ENCODE measurements at places on chromosomes 13 and 19.

GRCh38 chr13:106213028-106213757, 322.3 kb downstream of the EFNB2 start:
- no peak for DNase-seq

- no peak for DNase-seq
Observed at GRCh38 chr19:14782626-14783409, 4.5 kb upstream of the ADGRE2 start.

DNA sequence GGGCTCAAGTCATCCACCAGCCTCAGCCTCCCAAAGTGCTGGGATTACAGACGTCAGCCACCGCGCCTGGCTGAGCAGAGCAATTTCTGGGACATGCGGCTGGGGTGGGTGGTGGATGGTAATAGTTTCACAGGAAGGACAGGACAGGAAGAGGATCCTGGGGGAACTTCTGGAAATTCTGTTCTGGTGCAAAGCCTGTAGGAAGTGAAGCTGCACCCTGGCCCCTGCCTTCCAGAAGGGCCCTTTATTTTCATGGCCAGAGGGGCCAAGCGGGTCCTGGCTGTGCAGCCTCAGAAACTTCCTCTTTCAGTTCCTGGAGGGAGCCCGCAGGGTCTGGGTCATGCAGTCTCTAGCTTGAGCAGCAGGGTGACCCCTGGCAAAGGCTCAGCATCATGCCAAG, 15.7 kb downstream of the FEM1A start:
- DNase-seq, result no peak

GRCh38 chr13:60032851-60033250, 130.9 kb downstream of the DIAPH3 start:
- no peak for DNase-seq

GRCh38 chr19:1864480-1865171, 1.2 kb upstream of the KLF16 start:
- DNase-seq, result peak; percentile 58

DNA sequence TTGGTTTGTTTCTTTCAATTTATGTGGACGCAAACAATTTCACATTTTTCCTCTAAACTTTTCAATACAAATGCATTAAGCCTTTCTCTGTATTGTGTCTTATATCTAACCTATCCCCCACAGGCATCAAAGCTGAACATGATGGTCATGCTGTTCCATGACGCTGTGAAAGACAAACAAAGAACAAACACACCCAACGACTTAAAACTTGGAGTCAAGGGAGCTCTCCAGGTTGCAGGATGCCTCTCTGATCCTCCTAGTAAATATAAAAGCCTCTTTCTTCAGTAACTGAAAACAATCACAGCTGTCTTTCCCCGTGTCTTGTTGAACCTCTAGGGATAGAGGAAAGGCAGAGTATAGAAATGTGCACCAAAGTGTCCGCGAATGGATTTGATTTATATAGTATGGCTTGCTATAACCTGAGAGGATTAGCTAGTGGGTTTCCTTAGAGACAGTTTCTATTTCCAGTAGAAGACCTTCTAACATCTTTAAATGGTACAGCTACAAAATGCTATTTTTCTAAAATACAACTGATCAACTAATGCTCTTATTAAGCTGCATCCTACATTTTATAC, 43.1 kb downstream of the PCDH9 start:
- DNase-seq, result no peak

- peak; percentile 7 for DNase-seq
Observed at GRCh38 chr13:23087880-23088279, 92.9 kb upstream of the SGCG start.

- no peak for DNase-seq
Observed at GRCh38 chr19:5250127-5250659, 90.4 kb downstream of the PTPRS start.

DNA sequence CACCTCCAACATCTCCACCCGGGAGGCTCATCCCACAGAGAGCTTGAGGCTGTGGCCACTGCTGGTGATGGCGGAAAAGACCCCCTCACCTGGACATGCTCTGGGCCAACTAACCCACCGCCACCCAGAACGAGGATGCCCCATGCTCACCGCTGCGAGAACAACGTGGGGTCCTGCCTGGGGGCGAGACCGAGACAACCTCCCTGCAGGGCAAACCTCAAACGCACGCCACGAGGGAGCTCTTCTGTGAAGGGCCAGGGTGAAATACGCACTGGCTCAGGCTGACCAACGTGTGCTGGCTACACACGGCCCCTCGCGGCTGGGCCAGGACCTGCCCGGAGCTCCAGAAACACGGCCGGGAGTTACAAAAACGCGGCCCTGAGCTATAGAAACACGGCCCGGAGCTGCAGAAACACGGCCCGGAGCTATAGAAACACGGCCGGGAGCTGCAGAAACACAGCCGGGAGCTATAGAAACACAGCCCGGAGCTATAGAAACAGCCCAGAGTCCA, 19.0 kb upstream of the PLPP2 start:
- no peak for DNase-seq

DNA sequence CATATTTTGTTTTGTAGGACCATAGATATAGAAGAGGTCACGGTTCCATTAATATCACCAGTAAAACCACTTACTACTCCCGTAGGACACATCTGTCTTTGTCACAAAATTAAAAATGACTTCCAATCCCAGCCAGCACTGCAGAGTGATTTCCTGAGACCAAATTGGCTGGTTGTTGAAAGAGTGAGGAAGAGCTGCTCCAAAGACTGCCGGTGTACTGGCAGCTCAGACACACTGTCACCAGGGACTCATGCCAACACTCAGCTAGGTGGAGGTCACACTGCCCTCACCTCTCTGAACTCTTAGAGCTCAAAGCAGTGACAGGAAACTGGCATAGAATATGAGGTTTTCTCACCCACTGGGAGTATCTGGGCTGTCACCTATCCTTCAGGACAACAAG, 52.1 kb downstream of the FLT1 start:
- DNase-seq, result no peak
